Fibroblast of mammary gland (primary cell): ENCODE measurements at places on chromosomes 6 and 20.

- no peak for DNase-seq
Measured at GRCh38 chr6:108180776-108181175, 15.0 kb downstream of the NR2E1 start.

DNA sequence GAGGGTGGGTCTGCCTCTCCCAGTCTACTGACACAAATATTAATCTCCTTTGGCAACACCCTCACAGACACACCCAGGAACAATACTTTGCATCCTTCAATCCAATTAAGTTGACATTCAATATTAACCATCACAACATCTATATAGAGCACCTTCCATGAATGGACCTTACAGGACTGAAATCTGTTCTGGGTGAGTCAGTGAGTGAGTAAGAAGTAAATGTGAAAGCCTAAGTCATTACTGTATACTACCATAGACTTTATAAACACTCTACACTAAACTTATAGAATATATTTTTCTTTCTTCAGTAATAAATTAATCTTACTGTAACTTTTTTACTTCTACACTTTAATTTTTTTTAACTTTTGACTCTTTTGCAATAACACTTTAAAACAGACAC is 993.8 kb upstream of the MAP3K7 start:
- DNase-seq = no peak

DNA sequence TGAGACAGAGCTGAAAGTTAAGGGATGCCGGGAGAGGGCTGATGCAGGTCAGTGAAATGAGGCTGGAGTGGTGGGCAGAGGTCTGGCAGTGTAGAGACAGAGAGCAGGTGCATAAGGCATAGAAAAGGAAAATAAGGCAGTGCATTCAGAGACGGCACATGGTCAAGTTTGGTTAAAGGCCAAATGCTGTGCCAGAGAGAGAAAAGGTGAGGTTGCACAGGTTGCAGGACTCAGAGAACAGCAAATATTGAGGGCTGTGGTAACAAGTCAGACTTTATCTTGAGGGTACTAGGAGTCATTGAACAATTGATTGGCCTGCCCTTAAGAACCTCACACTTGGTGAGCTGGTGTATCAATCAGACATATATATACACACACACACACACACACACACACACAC is 102.9 kb upstream of the TSHZ2 start:
- DNase-seq = no peak

DNA sequence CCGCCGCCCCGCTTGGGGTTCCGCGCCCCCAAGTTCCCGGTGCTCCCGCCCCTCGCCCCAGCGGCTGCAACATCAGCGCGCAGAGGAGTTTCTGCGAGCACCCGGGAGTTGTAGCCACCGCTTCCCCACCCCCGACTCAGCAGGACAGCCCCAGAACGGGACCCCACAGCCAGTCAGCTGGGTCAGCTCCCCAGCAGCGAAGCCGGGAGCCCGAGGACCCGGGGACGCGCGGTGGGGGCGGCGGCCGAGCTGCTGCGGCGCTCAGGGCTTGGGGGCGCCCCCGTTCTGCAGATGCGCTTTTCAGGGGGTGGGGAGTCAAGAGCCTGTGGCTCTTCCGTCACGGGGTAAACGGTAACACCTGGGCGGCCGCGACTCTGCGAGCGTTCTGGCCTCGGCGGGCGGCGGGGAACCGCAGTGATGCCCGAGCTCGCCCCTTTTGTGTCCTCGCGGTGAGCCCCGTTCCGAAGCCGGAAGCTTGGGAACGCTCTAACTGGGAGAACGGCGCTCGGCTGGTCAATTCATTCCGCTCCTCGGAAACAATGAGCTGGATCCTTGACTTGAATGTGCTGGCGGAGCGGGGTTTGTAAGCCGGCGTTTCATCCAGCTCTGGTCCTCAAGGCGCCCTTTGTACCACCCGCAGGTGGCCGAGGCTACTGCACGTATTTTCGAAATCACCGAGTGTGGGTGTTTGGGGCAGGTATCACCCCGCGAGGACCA is 774 bp downstream of the PLEKHG1 start:
- DNase-seq = peak; percentile 43

- DNase-seq = peak; percentile 91
Measured at GRCh38 chr20:50987493-50988210, 29.0 kb downstream of the MOCS3 start.

GRCh38 chr20:52913650-52914387 is 58.3 kb upstream of the TSHZ2 start:
- DNase-seq = peak; percentile 50

GRCh38 chr20:24972341-24972740 is 20.2 kb downstream of the APMAP start:
- DNase-seq = no peak
